ENCODE measurements at places on chromosomes 6 and 20.

- DNase-seq, result no peak
Measured at GRCh38 chr6:7672066-7673062, 53.5 kb upstream of the BMP6 start.

- DNase-seq, result peak; percentile 1
Measured at GRCh38 chr6:110557199-110557598, 80.8 kb upstream of the SLC22A16 start.

- DNase-seq, result no peak
Measured at GRCh38 chr20:3248993-3249347, 10.0 kb upstream of the SLC4A11 start.

- DNase-seq, result no peak
Measured at GRCh38 chr20:5919626-5920544, 30.4 kb downstream of the TRMT6 start.
